ENCODE measurements at places on chromosomes 1 and 21.

DNA sequence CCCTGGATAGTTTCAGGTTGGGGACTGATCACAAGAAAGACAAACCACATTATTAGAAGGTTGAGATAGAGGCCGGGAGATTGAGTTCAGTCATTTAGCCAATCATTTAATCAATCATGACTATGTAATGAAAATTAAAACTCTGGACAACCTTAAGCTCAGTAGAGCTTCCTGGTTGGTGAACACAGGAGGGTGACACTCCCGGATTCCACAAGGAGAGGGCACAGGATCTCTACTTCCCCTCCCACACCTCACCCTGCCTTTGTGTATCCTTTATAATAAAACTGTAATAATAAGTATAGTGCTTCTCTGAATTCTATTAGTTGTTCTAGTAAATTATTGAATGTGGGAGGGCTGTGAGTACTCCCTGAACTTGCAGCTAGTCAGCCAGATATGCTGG lies 150.1 kb downstream of the PIK3R3 start:
- DNase-seq = no peak

GRCh38 chr1:17616731-17617279 lies 77.3 kb downstream of the ARHGEF10L start:
- no peak for DNase-seq

DNA sequence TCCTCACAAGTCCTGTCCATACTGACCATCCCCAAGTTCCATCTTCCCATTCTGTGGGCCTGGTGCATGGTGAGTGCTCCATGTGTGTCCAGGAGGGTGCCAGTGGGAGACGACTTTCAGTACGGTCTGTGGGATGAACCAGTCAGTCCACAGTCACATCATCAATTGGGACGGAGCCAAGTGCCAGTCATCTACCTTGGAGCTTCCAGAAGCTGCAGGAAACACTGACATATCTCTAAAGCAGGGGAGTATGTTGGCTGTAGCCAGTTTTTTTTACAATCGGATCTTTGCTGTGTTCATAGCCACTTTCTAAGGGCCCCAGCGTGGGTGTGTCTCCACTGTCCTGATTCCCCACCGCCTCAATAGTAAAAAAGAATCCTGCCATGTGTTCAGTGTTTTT lies 13.6 kb upstream of the TRIM17 start:
- DNase-seq = no peak

DNA sequence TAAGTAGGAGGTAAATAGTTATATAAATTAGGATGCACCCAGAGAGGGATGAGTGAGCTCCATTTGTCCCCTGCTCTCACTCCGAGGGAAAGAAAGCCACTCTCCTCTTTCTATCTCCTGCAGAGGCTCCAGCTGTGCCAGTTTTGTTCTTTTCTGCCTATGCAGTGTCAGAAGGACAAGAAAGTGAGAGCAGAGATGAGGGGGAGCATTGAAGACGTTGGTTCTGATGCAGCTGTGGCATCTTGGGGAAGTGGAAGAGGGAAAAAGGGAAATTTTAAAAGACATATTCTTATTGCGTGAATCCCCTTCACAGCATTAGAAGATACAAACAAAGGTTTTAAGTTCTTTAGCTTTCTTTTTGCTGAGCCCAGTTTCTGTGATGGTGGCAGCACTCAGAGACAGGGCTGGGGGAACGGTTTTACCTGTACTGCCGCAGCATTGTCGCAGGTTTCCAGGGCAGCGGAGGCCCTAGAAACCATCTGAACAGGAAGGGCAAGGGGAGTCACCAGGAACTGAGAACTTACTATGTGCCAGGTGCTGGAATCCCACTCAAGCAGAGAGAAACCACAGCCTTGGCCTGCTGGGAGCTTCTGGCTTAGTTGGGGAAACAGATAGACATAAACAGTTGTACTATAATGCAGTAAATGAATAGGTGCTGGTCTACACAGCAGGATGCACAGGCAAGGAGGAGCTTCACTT lies 44.9 kb upstream of the USP24 start:
- DNase-seq = no peak

DNA sequence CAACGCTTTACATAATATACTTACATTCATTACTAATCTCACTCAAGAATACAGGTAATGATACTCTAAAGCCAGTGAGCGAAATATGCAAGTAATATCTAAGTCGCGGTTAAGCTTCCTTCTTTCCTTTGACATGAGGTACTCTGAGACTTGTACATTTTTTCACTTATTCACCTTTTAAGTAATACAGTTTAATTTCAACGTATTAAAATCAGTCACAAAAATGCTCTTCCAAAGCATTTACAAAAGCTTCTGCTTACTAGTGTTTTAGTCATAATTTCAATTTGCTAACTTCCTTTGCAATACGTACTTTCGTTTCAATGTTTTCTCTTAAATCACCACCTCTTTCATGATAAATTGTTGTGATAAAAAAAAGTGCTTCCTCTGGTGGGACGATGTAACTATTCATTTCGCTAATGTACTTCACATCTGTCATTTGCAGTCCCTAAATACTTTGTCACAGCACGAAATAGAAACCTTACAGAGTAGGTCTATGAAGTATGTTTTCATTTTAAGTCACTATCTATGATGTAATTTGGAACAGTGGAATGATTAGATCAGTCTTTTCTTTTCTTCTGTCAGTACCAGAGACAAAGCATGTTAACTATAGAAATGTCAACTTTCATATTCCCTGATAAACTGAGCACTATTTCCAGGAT lies 34.0 kb upstream of the ADGRL4 start:
- no peak for DNase-seq

DNA sequence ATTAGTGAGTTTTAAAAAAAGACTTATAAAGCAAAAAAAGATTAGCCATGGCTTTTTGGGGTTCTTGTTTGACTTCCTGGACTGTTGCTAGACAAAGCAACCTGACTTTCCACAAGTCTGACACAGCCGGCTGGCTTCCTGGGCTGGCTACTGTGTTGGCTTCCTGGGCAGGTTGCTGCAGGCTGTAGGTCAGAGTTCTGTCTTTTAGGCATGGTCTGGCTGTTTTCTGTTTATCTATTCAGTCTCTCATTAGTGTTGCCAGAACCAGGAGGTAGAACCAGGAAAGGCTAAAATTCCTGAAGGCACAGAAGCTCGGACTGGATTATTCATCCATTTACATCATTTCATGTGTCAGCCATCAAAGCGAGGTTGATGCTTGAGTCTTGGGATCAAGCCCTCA lies 88.6 kb upstream of the SLC35F3 start:
- DNase-seq = no peak

GRCh38 chr1:110235834-110236682 lies 25.9 kb downstream of the KCNC4 start:
- DNase-seq = no peak

DNA sequence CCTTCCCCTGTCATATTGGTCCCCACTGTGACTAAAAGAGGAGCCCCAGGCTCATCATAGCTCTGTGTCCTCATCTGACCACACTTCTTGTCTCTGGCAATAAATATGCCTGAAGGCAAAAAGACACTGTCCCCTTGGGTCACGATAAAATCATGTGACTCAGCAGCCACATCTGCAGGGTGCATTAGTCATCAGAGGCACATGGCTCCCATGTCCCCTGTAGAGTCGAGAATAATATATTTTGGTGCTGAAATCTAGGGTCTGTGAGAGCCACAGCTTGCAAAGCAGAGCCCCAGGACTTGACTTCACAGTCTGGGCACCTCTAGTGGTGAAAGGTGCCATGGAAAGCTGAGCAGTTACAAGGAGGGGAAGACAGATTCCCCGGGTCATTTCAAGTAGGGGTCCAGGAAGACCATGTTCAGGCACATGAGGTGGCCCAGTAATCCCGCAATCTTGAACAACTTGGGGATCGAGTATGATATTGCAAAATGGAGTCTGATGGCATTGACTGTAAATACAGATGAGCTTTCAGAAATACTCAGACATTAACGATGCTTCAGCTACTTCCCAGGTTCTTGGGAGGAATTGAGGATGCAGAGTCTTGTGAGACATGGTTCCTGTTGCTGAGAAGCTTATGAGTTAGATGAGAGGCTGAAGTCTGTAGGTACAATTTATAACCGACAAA lies 68.6 kb downstream of the SLC35F3 start:
- DNase-seq = no peak

GRCh38 chr1:116417678-116418077 lies 44.6 kb downstream of the ATP1A1 start:
- no peak for DNase-seq

- no peak for DNase-seq
These were observed 122.6 kb downstream of the FCRL5 start for GRCh38 chr1:157429601-157430240.

DNA sequence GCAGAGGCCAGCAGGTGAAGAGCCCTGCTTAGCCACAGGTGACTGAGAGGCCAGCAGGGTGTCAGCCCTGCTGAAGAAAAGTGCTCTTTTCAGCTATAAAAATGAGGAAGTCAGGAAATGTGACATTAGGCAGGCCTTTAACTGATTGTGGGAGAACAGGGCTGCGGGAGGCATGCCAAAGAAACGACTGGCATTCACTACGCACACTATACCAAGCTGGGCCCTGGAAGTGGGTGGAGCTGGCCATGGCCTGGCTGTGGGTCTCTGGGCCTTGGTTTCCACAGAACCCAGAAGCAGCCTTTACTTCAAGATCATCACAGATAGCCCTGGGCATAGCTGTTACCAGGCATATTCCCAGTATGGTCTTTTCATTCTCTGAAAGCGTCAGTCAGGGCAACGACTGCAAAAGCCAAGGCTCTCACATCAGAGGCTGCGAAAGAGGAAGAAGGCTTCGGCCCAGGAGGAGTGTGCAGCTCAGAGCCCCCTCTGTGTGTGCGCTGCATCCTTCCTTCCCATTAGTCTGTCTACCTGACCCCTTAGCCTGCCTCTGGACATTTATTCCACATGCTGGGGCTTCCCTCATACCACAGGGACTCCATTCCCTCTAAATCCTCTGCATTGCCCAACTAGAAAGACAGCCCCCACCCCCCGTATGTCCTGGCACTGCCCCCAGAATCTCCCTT lies 14.3 kb downstream of the SLC2A1 start:
- DNase-seq = no peak

DNA sequence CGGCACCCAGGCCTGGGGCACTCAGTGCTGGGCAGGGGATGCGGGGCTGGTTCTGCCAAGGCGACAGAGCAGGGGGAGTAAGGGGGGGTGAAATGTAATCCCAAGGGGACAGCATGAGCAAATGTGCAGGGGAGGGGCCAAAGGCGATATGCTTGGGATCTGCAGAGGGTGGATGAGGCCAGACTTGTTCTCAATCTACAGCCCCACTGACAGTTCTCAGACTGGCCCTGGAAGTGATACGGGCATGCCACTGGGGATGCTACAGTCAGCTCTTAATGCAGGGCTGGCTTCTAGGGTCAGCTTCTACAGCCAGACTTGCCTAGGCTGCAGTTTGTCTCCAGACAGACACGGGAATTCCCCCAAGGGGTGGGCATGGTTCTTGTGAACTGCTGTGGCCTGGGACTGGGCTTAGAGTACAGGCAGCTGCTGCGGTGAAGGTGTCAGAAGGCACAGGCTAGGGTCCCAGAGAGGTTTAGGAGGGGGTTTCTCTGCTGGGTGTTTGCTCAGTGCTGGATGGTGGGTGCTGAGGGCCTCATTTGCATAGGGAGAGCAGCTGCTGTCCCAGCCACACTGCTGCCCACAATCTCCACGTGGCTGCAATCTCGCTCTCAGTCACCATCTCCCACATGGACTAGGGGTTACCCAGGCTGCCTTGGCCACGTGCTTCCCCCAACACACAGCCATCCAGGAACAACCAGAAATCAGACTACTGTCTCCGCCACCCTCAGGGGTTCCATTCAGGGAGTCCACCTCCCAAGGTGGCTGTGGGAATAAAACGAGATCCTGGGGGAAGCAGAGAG lies 190.1 kb downstream of the HIVEP3 start:
- peak; percentile 44 for DNase-seq

DNA sequence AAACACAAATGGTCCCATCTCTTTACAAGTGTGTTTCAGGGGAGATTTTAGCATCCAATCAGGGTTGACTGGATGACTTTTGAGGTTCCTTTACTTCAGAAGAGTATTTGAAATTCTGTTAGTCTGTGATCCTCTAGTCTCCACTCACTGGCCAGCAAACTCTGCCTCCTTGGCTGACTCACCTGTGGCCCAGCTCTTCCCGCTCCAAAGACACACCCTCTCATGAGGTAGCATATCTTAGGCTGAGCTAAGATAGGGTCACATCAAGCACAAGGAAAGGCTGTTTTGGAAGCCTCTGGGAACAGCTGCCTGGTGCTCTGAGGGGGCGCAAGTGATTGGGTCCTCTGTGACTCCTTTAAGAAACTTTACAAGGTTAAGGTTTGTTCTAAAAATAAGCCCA lies 102.3 kb upstream of the FGGY start:
- no peak for DNase-seq

DNA sequence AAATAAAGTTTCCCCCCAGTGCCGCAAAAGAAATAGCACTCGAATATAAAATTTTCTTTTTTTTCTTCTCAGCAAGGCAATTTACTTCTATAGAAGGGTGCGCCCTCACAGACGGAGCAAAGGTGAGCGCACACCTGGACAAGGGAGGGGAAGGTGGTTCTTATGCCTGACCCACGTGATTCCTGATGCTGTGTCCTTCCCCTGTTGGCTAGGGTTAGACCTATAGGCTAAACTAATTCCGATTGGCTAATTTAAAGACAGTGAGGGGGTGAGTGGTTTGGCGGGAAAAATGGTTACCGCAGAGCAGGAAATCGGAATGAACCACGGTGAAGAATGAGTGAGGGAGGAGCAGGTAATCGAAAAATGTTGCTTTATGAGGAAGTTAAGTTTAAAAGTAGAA lies 607 bp upstream of the FAAH start:
- DNase-seq = no peak

GRCh38 chr1:99115231-99115630 lies 110.6 kb upstream of the PLPPR5 start:
- no peak for DNase-seq

DNA sequence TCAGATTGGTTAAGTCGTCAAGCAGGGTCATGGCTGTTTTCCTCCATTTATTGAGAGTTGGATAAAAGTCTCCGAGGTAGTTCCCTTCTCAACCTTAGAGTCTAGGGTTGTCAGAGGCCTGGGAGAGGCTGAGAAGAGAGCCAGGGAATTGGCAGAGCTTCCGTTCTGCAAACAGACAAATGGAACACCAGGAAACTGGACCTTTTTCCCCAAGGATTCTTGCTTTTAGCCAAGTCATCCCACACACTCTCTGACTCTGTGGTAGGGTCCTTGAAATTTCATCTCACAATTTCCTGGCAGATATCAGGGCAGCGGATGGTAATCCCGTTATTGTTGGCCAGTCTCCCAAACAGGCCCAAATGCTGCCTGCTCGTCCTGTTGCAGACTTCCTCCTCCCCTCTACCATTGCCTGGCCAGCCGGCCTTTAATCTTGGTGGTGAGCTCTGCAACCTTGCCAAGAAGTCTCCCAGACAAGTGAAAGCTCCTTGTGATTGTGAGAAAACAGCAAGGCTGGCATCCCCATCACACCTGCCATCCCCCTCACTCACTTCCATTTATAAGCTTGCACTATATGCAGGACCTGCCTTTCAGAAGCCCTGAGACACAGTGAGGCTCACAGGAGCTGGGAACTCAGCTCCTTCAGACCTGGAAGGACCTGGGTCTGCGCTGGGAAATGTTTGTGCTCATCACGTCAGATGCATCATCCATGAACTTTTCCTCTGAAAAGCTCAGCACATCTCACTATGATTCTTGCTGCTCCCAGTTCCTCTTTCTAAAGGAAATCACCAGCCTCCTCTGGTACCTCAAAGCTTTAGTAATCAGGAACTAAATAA lies 13.7 kb upstream of the SRP9 start:
- peak; percentile 71 for DNase-seq

GRCh38 chr1:155063550-155064110 lies at the start of gene EFNA4:
Gene EFNA4, plus strand, starts transcription at chr1:155063740. Its CDS starts 84 bp downstream, at chr1:155063824.
- DNase-seq = peak; percentile 92
